ENCODE measurements at places on chromosomes 5 and 9.

DNA sequence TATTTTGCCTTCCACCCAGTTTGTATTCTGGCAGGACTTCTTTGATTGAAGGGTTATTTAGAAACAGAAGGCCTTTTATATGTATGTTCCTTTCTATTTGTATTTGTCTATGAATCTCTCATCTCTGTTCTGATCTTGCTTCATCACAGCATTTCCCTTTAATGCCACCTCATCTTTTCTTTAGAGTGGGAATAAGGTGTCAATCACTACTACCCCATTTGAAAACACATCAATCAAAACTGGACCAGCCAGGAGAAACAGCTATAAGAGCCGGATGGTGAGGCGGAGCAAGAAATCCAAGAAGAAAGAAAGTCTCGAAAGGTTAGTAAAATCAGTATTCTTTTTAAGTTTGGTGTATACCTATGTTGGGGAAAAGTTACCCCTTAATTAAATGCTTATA is 36.3 kb downstream of the CD180 start:
- no peak for DNase-seq

- no peak for DNase-seq
Observed at GRCh38 chr5:154771383-154771901, 16.3 kb downstream of the LARP1 start.

- DNase-seq = no peak
Observed at GRCh38 chr5:19733612-19734495, 254.1 kb downstream of the CDH18 start.

GRCh38 chr9:126454215-126454614 is 127.6 kb downstream of the MVB12B start:
- DNase-seq = no peak

- no peak for DNase-seq
Observed at GRCh38 chr9:134928436-134929192, 10.9 kb upstream of the FCN1 start.

DNA sequence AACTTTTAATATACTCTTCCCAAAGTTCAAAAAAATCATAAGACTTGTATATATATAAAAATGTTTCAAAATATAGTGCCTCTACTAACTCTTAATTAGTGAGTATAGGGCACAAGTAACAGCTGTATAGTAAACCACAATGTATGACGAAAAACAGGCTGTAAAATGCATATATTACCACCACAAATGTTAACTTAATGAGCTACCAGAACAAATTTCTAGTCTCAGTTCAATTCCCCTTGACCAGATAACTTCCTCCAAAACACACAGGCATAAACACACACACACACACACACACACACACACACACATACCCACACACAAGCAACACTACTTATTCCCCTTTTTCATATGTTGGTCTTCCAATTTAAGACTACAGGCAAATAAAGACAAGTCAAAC is 78.8 kb downstream of the FBXL17 start:
- peak; percentile 20 for DNase-seq

- no peak for DNase-seq
Observed at GRCh38 chr5:147776989-147777388, 5.5 kb downstream of the JAKMIP2 start.

- no peak for DNase-seq
Observed at GRCh38 chr5:76736679-76737556, 21.0 kb downstream of the F2R start.

DNA sequence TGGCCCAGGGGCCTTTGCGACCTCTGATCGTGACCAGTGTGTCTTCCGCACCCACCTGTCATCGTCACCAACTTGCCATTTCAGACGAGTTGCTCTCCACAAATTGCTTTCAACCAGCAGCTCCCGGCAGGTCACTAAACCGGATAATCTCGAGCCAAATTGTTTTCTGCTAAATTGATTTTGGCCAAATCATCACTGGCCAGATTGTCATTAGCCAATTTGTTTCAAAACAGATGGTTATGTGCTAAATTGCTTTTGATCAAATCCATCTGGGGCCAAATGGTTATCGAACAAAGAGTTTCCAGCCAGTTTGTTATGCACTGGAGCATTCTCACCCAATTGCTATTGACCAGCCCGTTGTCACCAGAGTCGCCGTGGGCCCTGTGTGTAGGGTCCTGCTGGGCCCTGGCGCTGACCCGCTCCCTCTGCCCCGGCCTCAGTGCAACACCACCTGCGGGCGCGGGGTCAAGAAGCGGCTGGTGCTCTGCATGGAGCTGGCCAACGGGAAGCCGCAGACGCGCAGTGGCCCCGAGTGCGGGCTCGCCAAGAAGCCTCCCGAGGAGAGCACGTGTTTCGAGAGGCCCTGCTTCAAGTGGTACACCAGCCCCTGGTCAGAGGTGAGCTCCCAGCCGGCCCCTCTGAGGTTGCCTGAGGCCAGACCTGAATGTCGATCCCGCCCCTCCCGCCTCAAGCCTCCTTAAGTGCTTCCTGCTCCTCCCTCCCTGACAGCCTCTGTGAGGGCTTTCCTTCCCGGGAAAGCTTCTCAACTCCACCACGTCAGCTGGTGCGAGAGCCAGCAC is 35.6 kb downstream of the ADAMTSL2 start:
- no peak for DNase-seq

DNA sequence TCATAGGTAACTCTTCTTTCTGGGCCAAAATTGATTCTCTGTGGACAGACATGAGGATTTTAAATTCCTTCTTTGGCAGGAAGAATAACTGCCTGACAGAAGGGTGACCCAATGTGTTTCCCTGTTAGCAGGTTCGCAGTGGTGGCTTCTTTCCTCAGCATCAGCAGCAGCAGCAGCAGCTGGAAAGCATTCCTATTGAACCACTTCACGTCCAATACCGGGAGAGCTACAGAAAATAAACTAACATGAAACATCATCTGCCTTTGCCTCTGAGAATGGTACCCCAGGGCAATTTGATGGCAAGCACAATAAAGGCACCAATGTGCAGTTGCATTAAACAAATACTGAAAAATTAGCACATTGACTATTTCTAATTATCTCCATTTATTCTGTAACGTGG is 214.5 kb downstream of the TMEM167A start:
- no peak for DNase-seq

DNA sequence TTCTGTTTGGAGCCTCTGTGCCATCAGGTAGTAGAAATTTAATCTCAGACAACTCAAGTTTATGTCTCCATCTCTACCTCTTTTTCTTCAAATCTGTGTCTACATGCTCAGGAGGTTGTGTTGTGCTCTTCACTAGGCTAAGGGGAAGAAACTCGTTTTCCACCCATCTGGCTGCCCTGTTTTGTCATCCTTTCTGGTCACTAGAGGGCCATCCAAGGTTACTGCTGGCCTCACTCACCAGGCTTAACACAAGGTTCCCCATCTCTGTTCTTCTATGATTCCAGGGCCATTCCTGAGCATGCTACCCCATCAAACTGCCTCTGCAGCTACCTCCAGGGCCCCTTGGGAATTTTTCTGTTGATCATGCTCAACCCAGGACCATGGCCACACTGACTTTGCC is 213.3 kb upstream of the FBXL7 start:
- DNase-seq = no peak

- DNase-seq = no peak
Observed at GRCh38 chr9:16514131-16514530, 356.3 kb downstream of the BNC2 start.

- no peak for DNase-seq
Observed at GRCh38 chr9:108297073-108297472, 558.7 kb downstream of the ACTL7B start.

DNA sequence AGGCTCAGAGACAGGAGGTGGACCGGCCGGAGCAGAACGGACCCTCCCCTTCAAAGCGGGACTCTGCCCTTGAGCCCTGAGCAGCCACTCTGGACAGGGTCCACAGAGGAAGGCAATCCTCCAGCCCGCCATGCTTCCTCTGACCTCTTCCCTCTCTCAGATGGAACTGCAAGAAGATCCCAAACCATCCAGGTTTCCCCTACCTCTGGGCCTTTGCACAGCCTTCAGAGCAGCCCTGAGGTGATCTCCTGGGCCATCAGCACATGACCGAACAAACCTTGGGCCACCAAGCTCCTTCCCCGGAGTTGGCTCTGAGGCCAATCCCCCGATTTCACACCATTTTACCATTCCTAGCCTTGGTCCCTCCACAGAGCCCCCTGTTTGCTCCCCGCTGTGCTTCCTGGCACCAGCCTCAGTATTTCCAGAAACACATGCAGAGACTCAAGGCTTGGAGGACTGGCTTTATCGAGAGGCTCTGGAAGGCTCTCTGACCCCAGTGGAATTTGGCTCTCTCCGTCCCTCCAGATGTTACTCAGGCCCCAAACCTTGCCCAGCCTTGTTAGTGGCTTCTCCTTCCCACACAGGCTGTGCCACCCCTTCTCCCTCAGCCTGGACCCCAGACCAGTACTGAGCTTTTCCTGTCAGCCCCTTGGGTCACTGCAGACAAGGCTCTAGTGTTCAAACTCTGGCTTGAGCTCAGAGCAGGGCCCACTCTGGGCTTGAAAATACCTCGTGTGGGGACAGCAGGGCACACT is 48.6 kb upstream of the KCNMB1 start:
- no peak for DNase-seq

DNA sequence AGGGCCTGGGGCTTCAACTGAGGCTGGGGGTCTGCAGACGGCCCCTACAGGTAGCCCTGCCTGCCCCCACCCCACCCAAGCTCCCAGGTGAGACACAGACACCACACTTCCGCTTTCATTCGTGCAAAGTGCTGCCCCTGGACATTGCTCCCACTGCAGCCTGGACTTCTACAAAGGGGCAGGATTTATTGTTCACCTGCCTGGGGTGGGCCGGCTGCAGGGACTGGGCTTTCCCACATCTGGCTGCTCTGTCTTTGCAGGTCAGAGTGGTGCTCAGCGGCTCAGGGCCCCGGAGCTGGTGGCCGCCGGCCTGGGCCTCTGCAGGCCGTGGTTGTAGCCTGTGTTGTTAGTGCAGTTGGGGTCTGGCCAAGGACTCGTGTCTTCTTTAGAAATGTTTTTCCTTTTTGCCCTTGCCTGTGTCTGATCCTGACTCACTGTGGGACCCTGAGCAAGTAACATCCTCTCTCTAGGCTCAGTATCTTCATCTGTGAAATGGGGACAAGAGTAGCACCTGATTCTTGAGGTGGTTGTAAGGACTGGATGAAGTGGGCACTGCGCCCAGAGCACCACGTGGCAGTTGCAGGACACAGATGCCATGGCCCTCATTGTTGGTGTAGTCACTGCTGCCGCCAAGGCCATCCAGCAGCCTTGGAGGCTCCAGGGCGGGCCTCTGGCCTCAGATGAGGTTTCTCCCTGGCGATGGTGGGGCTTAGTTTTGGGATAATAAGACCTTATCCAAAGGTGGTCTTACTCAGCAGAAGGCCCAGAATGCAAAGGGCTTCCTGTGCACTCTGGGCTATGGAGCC is 143.9 kb downstream of the CACNA1B start:
- no peak for DNase-seq

- no peak for DNase-seq
Observed at GRCh38 chr9:131475111-131475955, 27.4 kb upstream of the POMT1 start.

DNA sequence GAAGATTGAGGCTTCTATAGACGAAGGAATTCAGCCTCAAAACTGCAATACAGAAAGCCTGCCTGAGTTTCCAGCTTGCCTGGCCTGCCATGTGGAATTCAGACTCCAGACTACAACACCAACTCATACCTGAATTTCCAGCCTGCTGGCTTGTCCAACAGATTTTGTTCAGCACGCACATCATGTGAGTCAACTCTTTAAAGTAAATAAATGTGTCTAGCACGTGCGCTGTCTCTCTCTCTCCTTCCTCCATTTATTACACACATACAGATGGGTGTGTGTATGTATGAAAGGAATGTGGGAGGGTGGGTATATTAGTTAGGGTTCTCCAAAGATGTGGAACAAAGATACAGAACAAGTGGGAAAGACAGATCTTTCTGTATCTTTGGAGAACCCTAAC is 82.4 kb upstream of the TAS2R1 start:
- no peak for DNase-seq
